Activated CD4-positive, alpha-beta T cell treated with anti-CD3 and anti-CD28 coated beads for 4 hours (primary cell): ENCODE measurements at places on chromosomes 3 and 15.

- DNase-seq = no peak
Observed at GRCh38 chr15:75143738-75144334, 57.8 kb upstream of the C15orf39 start.

GRCh38 chr3:7667774-7668173 is 806.9 kb downstream of the GRM7 start:
- no peak for DNase-seq

GRCh38 chr3:181741417-181741816 is 29.7 kb downstream of the SOX2 start:
- DNase-seq = no peak

- DNase-seq = no peak
Observed at GRCh38 chr15:62394079-62394478, 229.0 kb upstream of the C2CD4B start.

DNA sequence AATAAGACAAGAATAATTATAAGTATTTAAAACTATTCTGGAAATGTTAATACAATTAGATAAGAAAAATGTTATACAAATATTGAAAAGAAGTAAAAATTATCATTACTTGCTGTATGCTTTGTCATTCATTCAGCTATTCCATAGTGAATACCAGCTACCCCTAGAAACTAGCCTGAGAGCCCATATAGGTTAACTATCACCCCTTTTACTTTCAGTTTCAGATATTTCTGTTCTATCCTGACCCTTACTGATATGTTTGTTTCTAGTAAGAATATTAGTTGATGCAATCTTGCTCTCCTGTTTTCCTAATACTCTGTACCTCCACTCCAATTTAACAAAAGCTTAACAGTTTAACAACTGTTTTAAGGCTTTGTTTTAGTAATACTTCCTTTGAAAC is 31.6 kb downstream of the FAM227B start:
- DNase-seq = no peak

- DNase-seq = peak; percentile 36
Observed at GRCh38 chr3:187739094-187739560, 6.1 kb downstream of the BCL6 start.

DNA sequence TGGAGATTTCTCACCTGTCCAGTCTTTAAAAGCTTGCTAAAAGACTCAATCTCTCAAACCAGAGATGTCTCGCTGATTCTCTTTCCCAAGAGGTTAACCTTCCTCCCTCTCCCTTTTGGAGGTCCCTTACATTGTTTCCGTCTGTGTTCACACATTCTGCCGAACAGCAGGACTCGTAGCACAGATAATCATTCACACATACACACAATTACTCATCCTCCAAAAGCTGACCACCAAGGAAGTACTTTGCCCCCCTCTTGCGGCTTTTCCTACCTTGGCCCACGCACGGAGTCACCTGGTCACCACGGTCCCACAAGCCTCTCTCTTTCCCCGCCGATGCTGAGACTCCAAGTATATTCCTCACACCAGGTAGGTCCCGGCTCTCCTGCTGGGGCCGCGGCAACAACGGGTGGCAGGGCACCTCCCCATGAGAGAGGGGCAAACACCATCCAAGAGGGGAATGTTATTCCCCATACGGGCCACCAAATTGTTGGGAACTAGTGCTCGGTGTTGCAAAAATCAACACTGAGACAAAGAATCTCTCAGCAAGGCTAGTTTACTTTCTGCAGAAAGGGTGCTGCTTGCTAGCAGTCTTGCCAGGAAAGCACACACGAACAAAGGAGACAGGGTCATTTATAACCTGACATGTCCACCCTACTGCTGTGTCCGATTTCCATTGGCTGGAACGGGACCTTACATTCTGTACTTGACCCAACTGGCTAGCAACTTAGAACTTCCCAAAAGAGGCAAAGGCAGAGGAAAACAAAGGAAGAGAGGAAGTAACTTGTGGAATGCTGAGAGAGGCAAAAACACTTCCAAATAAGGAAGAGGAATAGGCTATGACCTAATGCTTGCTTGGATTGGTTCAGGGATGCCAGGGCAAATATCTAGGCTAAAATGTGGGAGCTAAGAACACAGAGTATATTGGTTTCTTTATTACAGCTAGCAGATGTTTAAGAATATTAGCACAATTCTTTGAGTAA is 102.1 kb upstream of the NECTIN3 start:
- no peak for DNase-seq

DNA sequence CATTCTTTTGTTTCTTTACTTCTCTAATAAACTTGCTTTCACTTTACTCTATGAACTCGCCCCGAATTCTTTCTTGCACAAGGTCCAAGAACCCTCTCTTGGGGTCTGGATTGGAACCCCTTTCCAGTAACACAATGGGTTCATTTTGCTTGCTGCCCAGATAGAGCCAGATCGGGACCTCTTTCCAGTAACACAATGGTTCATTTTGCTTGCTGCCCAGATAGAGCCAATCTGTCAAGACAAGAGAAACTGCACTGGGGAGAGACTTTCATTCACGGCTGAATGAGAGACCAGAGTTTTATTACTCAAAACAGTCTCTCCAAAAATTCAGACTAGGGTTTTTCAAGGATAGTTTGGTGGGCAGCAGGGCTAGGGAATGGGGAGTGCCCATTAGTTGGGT is 25.4 kb downstream of the METTL6 start:
- DNase-seq = no peak

- no peak for DNase-seq
Observed at GRCh38 chr3:168425936-168426595, 330.3 kb upstream of the GOLIM4 start.

DNA sequence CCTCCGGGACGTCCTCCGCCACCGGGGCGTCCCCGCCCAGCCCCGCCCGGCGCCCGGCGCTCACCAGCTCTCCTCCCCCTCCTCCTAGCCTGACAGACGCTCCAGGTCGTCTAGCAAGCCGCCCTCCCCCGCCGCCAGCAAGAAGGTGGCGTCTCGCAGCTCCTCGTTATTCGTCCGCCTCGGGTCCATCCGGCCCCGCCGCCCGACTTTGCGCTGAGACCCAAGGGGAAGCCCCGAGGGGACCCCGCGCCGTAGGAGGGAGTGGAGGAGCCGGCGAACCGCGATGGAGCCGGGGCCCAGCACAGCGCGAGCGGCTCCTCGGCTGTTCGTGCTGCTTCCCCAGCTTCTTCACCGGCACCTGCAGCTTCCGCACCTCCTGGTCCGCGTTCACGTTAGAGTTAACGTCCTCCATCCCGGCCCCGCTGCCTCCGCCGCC is 26.3 kb upstream of the MTHFS start:
- DNase-seq = peak; percentile 65

GRCh38 chr3:1515882-1516281 is 423.1 kb downstream of the CNTN6 start:
- DNase-seq = no peak

- DNase-seq = no peak
Observed at GRCh38 chr3:31433679-31433992, 99.1 kb upstream of the STT3B start.

DNA sequence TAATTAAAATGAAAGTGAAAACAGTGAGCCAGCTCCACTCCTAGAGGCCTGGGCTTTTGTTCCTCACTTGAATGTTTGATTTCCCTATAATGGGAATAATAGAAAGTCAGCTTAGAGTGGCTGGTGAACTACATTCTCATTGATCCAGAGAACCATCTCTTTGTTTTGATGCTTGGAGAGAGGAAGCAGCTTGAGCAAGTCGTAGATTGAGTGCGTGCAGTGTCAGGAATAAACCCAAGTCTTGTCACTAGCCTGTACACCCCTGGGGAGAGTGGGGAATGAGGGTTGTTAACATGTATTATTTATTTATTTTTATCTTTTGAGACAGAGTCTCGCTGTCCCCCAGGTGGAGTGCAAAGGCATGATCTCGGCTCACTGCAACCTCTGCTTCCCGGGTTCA is 885 bp upstream of the LSG1 start:
- no peak for DNase-seq

GRCh38 chr15:76501726-76502125 is 165.2 kb downstream of the ISL2 start:
- DNase-seq = no peak
